ENCODE measurements at places on chromosomes 6 and 20.

- DNase-seq = no peak
These were observed 42.8 kb downstream of the MDGA1 start for GRCh38 chr6:37654727-37655500.

DNA sequence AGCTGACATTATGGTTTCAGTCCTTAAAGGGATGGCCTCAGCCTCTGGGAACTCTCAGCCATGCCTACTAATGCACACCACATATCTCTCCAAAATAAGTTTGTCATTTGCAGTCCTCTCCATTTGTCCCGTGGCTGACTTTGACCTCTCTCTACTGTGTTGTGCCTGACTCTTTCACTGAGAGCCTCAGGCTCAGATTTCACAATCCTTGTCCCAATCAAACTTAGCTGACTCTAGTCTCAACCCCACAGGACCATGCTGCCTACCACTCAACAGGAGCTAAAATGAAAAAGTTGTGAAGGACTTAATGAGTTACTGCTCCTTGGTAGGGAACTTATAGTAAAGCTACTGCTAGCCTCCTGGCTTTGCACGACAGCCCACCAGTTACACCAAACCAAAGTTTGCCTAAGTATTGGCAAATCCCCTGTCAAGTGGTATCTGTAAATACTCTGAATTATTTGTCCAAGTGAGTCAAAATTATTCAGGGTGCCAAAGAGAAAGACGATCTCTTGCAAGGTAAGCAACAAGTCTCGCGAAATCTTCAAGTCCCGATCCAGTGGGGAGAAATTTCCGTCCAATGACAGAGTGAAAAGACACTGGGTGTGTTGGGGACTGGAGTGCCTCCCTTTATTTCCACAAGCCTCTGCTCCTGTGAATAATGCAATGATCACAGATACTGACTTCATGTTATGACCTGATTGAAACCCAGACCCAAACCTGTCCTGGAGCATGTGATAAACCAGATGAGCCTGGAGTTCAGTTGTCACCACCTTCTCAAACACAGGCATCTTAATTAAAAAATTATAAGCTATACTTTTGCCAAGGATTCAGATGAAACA, 124.4 kb upstream of the FOXQ1 start:
- DNase-seq = no peak

GRCh38 chr6:164296411-164296810, 881.9 kb downstream of the QKI start:
- DNase-seq = no peak

- no peak for DNase-seq
These were observed 61.0 kb upstream of the HS3ST5 start for GRCh38 chr6:114403858-114404257.

DNA sequence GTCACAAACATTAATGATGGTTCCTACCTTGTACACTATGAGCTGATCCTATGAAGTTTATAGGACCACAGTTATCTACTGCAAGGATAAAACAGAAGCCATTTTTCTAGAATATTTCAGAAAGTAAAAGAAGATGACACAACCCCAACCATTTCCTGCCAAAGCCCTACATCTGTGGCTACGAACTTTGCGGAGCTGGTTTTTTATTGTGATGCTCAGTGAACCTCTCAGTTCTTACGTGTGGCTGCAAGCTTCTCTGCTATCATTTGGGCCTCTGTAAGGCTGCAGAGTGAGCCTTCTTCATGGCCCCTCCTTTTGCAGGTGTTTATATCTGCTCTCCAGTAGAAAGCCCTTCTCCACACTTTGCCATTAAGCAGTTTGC, 17.8 kb upstream of the TAGAP start:
- DNase-seq = no peak

- no peak for DNase-seq
These were observed 93.1 kb downstream of the RREB1 start for GRCh38 chr6:7200598-7201443.

DNA sequence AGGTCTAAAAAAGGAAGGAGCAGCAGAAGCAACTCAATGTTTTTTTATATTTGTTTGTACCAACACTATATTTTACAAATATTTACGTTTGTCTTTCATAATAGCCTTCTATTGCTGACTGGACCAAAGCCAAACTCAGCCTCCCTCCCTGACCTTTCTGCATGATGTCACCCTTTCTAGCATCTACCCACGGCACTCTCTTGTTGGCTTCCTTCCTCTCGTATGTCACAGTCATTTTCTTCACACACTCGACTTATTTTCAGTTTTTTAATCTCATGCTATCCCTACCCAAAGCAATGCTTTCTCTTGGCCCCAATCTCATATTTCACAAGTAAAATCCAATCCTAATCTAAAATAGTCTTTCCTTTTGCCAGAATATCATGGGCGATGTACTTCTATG, 16.3 kb upstream of the FAM8A1 start:
- DNase-seq = no peak

DNA sequence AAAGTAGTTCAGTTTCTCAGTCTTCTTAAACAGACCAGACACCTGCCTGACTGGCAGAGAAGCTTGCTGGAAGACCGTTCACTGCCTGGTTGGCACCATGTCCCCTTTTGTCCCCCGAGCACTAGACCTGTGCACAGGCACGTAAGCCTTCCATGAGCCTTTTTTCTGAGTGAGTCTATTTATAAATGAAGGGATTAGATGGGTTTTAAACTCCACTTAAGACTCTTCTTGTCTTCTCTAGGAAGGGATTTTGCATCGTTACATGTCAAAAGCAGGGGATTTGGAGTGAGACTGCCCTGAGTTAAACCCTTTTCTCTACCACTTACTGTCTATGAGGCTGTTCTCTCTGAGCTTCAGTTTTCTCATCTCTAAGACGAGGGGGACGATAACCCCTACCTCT, 37.6 kb downstream of the STK35 start:
- no peak for DNase-seq

- no peak for DNase-seq
These were observed 217.1 kb downstream of the ALDH8A1 start for GRCh38 chr6:134732763-134733162.

GRCh38 chr20:44111712-44112335, 75.2 kb downstream of the JPH2 start:
- no peak for DNase-seq

GRCh38 chr20:12504779-12505178, 504.0 kb upstream of the SPTLC3 start:
- no peak for DNase-seq

DNA sequence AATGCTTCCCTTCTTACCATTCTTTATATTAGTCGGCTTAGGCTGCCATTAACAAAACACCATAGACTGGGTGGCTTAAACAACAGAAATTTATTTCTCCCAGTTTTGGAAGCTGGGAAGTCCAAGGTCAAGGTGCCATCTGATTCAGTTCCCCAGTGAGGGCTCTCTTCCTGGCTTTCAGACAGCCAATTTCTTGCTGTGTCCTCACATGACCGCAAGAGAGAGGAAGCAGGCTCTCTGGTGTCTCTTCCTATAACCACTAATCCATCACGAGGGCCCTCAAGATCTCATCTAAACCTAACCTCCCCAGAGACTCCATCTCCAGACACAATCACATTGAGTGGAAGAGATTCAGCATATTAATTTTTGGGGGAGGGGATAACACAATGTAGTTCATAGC, 193.0 kb upstream of the SGK1 start:
- no peak for DNase-seq

- no peak for DNase-seq
These were observed 23.0 kb upstream of the NFATC2 start for GRCh38 chr20:51565298-51566144.

DNA sequence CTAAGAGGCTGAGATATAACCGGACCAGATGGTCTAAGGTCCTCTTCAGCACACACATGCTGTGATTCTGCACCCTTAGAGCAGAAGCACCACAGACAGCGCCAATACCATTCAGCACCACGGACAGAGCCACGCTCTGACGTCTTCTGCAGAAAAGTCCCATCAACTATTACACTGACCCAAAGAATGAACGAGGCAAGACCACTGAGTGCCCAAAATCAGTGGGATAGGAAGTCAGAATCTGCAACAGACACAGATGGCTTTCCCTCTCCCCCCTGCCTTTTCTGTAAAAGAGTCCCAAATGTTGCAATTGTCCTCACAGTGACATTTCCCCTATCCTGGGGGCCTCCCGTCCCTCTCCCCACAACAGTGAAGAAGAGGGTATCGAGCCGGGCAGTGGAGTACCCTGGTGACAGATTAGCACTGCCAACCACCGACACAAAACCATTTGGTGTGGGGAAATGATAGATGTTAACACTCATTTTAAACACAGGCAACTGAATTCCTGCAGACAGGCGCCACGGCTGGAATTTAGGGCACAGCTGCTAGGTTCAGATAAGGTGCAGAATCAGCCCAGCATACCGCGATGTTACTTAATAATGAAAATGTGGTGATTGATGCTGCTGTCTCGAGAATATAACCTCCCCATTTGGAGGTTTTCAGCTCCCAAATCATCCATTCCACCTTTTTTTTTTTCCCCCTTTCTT, 66.6 kb upstream of the CTNNBL1 start:
- no peak for DNase-seq

- no peak for DNase-seq
These were observed 68.2 kb downstream of the C6orf52 start for GRCh38 chr6:10626154-10626741.

DNA sequence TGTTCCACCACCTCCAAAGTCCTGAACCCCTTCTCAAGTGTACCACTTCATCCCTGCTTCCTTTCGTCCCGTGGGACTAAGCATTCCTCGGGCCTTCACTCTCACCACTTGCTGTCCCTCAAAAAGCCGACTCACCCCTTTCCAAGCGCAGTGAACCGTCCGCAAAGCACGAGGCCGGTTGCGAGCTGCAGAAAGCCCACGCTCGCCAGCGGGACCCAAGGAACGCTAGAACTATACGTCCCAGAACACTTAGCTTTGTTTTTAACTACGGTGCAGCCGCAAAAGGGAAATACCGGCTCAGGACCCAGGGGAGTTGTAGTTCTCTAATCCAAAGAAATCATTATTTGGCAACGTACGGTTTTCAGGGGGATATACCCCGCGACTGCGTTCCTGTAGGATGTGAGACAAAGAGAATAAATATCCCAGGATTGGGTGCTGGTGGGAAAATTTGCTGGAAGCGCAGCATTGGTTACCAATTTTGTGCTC, 416 bp upstream of the POLR1H start:
- DNase-seq = no peak

GRCh38 chr6:16343593-16343992, 105.2 kb downstream of the GMPR start:
- no peak for DNase-seq

DNA sequence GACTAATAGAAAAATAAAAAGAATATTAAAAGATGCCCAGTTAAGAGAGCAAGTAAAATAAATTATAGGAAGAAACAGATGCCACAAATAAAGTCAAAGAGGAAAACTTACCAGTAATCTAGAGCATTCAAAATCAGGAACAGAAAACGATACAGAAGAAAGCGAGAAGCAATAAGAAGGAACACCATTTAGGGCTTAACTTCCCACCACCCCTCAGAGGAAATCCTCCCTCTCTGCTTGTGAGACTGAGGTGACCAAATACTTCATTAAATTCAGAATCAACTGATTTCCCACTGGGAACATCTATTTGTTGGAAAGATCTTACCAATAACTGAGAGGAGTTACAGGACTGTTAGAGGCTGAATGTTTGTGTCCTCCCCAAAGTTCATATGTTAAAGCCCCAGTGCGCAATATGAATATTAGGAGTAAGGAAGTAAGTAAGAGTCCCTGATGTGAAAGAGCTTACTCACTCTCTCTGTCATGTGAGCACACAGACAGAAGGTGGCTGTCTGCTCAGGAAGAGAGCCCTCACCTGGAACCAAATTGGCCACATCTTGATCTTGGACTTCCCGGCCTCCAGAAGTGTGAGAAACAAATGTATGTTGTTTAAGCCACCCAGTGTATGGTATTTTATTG, 19.5 kb downstream of the KATNA1 start:
- no peak for DNase-seq

DNA sequence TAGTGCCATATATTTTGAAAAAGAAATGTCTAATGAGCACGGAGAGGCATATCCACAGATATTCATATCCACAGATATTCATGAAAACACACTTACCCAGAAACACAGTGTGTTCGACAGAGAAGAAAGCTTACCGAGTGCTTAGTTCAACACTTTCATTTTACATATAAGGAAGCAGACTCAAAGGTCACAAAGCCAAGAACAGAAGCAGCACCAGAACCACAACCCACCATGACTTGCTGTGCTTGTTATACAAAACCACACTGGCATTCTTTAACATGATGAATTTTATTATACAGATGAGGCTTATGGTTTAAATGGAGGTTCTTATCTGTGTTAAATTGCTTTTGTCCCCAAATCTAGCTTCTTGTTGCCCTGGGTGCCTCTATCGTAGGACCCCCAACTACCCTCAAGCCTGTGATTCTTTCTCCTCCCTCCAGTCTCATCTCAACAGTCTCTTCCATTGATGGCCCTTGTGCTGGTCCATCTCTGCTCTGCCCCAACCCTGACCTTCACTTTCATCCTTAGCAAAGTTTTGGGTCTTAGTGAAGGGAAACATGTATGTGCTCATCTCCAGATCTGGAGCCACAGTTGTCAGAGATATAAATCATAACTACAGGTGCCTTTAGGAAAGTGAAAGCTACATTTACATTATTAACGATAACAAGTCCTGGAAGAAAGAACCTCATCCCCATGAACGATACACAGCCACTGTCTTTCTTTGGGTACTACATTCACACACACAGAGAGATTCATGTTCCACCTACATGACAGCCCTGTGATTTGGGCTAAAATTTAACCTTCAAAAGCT, 40.0 kb downstream of the SF3B5 start:
- no peak for DNase-seq

- DNase-seq = no peak
These were observed 166.3 kb downstream of the KCNQ5 start for GRCh38 chr6:72788188-72788587.

GRCh38 chr20:57804470-57805250, 94.8 kb upstream of the PMEPA1 start:
- no peak for DNase-seq

DNA sequence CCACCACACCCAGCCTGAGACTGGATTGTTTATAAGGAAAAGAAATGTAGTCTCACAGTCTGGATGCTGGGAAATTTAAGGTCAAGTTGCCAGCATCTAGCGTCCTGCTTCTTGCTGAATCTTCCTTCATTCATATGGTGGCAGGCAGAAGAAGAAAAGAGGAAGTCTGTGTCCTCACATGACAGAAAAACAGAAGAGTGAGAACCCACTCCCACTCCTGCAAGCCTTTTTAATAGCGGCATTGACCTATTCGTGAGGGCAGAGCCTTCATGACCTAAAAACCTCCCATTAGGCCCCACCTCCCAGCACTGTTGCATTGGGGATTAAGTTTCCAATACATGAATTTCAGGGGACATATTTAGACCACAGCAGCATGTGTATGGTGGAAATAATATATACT, 160.8 kb upstream of the BMP2 start:
- no peak for DNase-seq

GRCh38 chr6:79335133-79335674, 100.7 kb upstream of the HMGN3 start:
- DNase-seq = no peak

- DNase-seq = no peak
These were observed 41.3 kb upstream of the QKI start for GRCh38 chr6:163373240-163373639.

- no peak for DNase-seq
These were observed 47.1 kb upstream of the TBC1D7 start for GRCh38 chr6:13375360-13375878.

GRCh38 chr6:132498638-132499037, 14.3 kb downstream of the STX7 start:
- no peak for DNase-seq

Data from stimulated activated CD4-positive, alpha-beta T cell treated with anti-CD3 and anti-CD28 coated beads, Interleukin-15, amount 100 ng/mL, for 1 hour (primary cell).